Activated T-helper 2 cell treated with anti-CD3 and anti-CD28 coated beads, Interferon-gamma antibody, Interleukin-2, Interleukin-4, amounts not matched to agents 10 μg/mL and 5 μg/mL and 100 μg/mL, durations not matched to agents 14 hours and 24 hours and 36 hours (primary cell): ENCODE measurements at places on chromosomes 1 and 21.
A peak's percentile ranks its signal among the peaks of the same experiment; 100 is the strongest.

DNA sequence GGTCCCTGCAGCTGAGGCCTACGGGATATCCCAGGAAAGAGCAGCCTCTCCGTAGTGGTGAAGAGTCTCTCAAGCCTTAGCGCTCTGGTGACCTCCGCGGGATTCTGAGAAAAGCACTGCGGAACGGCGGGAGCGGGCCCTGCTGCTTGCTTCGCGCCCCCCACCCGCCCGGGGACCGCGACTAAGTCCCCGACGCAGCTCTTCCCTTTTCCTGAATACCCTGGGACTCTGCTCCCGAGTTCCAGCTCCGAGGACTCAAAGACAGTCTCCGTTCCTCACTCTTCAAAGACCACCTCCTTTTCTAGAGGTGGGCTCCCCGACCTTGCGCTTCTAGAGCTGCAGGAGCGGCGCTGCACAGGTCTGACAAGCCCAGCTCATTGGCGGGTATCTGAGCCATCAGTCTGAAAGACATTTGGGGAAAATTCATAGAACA, 3.6 kb upstream of the PRRX1 start:
- H3K27ac ChIP-seq = no peak overlapping the region
- H3K36me3 ChIP-seq = no peaks in the 10 kb centered on the region
- DNase-seq = no peak
- peaks cover 79% of the 10 kb centered on the region for H3K27me3 ChIP-seq
- peaks cover 5% of the 10 kb centered on the region for H3K4me1 ChIP-seq

DNA sequence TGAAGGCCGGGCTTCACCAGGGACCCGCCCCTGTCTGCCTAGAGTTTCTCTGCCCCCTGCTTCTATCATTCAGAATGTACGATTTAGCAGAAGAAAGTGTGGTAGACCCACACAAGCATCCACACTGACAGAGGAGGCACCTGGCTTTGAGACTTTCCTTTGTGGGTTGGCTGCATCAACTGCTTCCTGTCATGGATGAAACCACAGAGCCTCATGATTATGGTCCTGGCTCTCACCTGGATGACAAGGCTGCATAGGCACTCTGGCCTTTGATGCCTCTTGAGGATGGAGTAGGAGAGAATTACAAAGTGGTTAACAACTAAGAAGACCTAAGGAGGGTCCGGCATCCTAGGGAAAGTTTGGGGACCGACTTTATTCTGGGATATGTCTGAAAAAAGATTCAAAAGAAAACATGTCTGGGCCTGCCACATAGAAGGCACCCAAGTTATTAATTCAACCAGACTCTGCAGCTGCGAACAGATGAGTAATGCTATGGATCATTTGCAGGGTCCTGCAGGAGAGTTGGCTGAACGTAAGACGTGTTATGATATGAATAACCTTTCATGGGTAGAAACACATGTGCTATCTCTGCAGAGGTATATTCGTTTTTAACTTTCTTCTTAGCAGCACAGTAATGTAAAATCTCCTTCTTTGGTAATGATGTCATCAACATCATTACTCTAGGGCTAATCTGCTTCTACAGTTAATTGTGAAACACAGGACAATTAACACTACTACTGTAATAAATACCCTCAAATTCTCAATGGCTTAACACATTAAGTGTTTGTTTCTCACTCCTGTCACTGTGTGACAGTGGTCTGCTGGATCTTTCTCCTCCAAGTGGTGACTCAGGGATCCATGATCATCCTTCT, 136.2 kb downstream of the SLC35F3 start:
- no peaks in the 10 kb centered on the region for H3K4me1 ChIP-seq
- no peaks in the 10 kb centered on the region for H3K27me3 ChIP-seq
- H3K36me3 ChIP-seq = no peaks in the 10 kb centered on the region
- DNase-seq = no peak
- no peak overlapping the region for H3K4me3 ChIP-seq

DNA sequence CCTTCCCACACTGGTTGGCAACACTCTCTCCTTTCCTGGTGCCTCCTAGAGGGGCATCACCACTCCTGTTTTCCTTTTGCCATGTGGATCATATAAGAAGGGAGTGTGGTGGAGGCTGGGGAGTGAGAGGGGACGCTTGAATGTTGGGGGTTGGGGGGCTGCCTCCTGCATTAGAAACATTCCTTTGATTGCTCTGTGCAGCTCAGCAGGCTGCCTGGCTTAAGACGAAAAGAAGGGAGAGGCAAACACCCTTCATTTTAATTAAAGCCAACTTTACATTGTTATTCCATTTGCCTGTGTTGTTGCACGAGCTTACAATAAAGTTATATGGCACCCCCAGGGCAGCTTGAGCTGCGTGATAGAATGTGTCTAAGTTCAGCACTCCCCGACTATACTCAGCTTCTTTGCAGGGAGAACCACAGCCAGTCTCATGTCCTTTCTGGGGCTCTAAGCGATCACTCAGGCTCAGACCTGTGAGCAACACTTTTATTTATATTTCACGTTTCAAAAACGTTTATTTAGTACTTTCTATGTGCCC, 57.4 kb downstream of the FOXD2 start:
- no peak overlapping the region for H3K4me3 ChIP-seq
- no peak for DNase-seq
- no peak overlapping the region for H3K27ac ChIP-seq
- H3K27me3 ChIP-seq = peaks cover 15% of the 10 kb centered on the region

GRCh38 chr1:47433037-47433421, 4.8 kb upstream of the FOXD2 start:
- no peak overlapping the region for H3K4me3 ChIP-seq
- H3K27me3 ChIP-seq = peaks cover 25% of the 10 kb centered on the region
- peaks cover 34% of the 10 kb centered on the region for H3K4me1 ChIP-seq

GRCh38 chr1:169461390-169462000, 24.2 kb downstream of the SLC19A2 start:
- H3K27me3 ChIP-seq = no peaks in the 10 kb centered on the region
- no peak for DNase-seq
- H3K4me1 ChIP-seq = peaks cover 15% of the 10 kb centered on the region
- peak overlapping the region; percentile 2 for H3K4me3 ChIP-seq
- H3K36me3 ChIP-seq = peaks cover 27% of the 10 kb centered on the region

- no peak overlapping the region for H3K27ac ChIP-seq
- H3K4me1 ChIP-seq = peaks cover 60% of the 10 kb centered on the region
- no peaks in the 10 kb centered on the region for H3K27me3 ChIP-seq
- DNase-seq = no peak
These were observed 164.4 kb downstream of the SDCCAG8 start for GRCh38 chr1:243420016-243420945.

GRCh38 chr1:182391028-182391361, 595 bp downstream of the GLUL start:
- H3K4me3 ChIP-seq = peak overlapping the region; percentile 95
- peaks cover 32% of the 10 kb centered on the region for H3K27me3 ChIP-seq
- peaks cover 33% of the 10 kb centered on the region for H3K4me1 ChIP-seq
- DNase-seq = no peak
- H3K27ac ChIP-seq = peak overlapping the region; percentile 88

- no peak for DNase-seq
- no peaks in the 10 kb centered on the region for H3K36me3 ChIP-seq
- no peaks in the 10 kb centered on the region for H3K4me1 ChIP-seq
- H3K27me3 ChIP-seq = peaks cover 2% of the 10 kb centered on the region
- no peak overlapping the region for H3K27ac ChIP-seq
These were observed 517.6 kb downstream of the PTPRU start for GRCh38 chr1:29753771-29754572.

- no peak overlapping the region for H3K27ac ChIP-seq
- no peaks in the 10 kb centered on the region for H3K4me1 ChIP-seq
- no peak for DNase-seq
- H3K36me3 ChIP-seq = no peaks in the 10 kb centered on the region
- H3K27me3 ChIP-seq = no peaks in the 10 kb centered on the region
These were observed 485.4 kb upstream of the USP24 start for GRCh38 chr1:55700359-55701130.

DNA sequence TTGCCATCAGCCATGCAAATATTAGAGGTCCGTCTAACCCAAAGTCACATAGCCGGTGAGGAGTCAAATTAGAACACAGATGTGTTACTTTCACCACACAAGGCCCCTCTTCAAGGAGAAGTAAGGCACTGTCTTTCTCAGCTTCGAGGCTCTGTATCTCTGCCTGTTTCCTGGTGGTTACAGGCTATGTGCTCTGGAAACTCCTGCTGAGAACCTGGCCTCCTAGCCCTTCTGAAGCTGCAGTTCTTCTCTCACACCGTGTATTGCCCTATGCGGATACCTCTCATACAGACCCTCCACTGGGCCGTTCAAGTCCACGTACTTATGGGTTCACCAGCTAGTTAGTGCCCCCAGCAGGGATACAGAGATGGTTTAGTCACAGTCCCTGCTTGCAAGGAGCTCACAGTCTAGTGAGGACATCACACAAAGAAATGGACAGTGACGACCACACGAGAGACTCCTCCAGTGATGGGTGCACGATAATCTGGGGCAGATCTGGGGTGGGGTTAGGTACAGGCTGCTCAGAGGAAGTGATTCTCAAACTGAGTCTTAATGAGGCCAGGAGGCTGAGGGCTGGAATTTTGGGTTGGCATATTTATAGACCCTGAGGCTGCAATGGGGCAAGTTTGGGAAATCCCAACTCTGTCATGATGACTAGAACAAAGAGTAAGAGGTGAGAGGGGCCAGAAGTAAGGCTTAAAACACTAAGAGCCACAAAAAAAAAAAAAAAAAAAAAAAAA, 22.8 kb upstream of the ELOA start:
- H3K4me3 ChIP-seq = no peak overlapping the region
- peaks cover 19% of the 10 kb centered on the region for H3K4me1 ChIP-seq
- no peaks in the 10 kb centered on the region for H3K36me3 ChIP-seq
- no peaks in the 10 kb centered on the region for H3K27me3 ChIP-seq
- peak overlapping the region; percentile 60 for H3K27ac ChIP-seq

GRCh38 chr1:201696217-201696761, 132.7 kb upstream of the IPO9 start:
- DNase-seq = no peak
- no peaks in the 10 kb centered on the region for H3K27me3 ChIP-seq
- no peaks in the 10 kb centered on the region for H3K4me1 ChIP-seq
- H3K4me3 ChIP-seq = no peak overlapping the region
- H3K27ac ChIP-seq = no peak overlapping the region

DNA sequence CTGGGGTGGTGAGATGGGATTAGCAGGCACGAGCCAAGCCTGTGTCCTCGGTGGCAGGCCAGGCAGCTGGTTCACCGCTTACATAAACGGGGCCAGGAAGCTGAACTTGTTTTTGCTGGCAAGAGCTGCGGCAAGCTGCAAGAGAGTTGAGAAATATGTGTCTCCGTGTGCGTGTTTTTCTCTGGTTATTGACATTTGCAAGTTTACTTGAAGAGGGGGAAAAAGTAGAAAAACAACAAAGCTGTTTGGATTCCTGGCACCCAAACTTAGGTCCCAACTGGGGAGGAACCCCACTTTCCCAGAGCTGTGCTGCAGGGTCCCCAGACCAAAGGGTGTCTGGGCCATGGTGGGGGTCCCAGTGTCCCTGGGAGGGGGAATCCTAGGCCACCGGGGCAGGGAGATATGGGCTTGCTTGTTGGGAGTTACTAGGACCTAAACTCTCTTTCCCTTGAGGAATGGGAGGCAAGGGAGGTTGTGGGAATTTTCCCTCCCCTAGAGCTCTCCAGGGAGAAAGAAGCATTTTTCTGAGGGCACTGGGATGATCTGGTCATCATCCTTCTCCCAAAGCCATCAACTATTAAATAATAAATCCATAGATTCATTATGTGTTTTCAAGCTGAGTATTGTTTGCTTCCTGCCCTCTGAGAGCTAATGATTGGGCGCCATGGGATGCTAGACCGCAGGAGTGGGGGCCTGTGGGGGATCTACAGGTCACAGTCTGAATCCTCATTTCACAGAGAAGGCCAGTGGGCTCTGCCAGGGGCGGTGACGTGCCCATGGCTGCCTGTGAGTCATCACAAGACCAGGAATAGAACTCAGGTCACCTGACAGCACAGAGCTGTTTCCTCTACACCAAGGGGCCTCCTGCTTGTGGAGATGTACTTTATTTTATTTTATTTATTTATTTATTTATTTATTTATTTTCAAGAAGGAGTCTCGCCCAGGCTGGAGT, 14.8 kb downstream of the IL6R start:
- peak overlapping the region; percentile 29 for H3K27ac ChIP-seq
- no peak for DNase-seq
- H3K4me1 ChIP-seq = peaks cover 23% of the 10 kb centered on the region

- no peaks in the 10 kb centered on the region for H3K27me3 ChIP-seq
- no peak overlapping the region for H3K4me3 ChIP-seq
- H3K4me1 ChIP-seq = peaks cover 11% of the 10 kb centered on the region
- H3K36me3 ChIP-seq = no peaks in the 10 kb centered on the region
- no peak for DNase-seq
These were observed 30.0 kb downstream of the IRF2BP2 start for GRCh38 chr1:234579967-234580366.

DNA sequence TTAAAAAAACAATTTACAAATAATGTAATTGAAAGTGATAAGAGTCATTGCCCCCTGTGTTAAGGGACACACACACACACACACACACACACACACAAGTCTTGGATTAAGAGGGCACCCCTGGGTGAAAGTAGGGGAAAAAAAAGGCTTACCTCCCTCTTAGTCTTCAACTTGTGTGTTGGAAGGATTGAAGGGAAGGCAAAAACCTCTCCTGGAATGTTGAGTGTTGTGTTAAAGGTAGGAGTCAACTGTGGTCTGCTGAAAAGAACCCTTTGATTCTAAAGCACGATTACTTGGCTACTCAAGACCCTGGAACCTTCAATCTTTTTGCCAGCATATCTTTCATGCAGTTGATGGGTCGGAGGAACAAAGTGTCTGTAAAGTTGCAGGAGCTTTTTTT, 6.4 kb downstream of the PBX1 start:
- no peaks in the 10 kb centered on the region for H3K36me3 ChIP-seq
- peaks cover 20% of the 10 kb centered on the region for H3K27me3 ChIP-seq
- no peak for DNase-seq
- no peaks in the 10 kb centered on the region for H3K4me1 ChIP-seq
- H3K27ac ChIP-seq = no peak overlapping the region

- no peaks in the 10 kb centered on the region for H3K36me3 ChIP-seq
- H3K4me3 ChIP-seq = no peak overlapping the region
- no peak overlapping the region for H3K27ac ChIP-seq
- no peaks in the 10 kb centered on the region for H3K4me1 ChIP-seq
- no peaks in the 10 kb centered on the region for H3K27me3 ChIP-seq
- DNase-seq = no peak
These were observed 565.2 kb downstream of the PTPRU start for GRCh38 chr1:29801561-29801973.

DNA sequence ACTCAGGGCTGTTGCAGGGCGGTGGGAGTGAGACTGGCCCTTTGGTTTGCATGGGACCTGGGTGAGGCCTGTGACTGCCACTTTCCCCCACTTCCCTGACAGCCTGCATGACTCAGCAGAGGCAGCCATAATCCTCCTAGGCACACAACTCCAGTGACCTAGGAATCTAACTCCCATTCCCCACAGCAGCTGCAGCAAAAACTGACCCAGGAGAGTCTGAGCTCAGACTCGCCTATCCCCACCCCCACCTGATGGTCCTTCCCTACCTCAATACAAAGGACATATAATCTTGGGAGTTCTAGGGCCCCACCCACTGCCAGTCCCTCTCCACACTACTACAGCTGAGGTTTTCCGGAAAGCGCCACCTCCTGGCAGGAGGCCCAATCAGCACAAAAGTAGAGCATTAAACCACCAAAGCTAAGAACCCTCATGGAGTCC, 26.7 kb downstream of the NDC1 start:
- no peak overlapping the region for H3K4me3 ChIP-seq
- no peaks in the 10 kb centered on the region for H3K27me3 ChIP-seq
- H3K27ac ChIP-seq = no peak overlapping the region
- H3K36me3 ChIP-seq = peaks cover 82% of the 10 kb centered on the region
